ENCODE measurements at places on chromosomes 6 and 20.

DNA sequence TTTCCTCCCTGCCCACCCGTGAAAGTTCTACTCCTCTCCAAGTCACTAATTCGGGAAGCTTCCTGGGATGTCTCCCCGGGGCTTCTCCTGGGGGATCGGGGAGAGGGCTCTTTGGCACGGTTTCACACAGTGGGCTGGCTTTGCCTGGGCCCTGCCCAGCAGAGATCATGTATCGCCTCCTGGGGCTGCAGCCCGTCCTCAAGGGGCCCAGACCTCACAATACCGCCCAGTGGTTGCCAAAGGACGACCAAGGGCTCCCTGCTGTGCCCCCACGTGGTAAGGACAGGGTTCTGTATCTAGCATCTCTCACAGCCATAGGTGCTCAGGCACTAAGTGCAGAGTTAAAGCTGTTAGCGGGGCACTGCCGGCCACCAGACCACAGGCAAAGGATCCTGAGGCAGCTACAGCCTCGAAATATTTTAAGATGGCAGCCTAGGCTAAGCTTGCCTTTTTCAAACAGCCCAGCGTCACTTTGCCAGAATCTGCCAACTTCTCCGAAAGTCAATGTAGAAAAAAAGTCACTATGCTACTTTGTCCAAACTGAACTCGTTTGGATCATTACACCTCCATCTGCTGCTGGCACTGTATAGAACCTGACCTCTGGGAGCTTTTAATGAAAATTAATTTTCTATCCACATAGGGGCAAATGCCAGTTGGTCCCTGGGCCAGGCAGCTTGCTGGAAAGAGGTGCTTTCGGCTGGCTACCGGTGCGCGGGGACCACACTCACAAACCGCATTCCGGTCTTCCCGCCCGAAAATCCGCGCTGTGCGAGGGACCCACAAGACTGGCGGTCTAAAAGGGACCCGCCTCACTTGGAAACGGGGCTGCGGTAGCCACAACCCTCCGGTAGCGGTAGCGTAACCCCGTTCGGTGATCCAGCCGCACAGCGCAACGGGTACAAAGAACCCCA is 1.3 kb upstream of the NNAT start:
- peak; percentile 10 for DNase-seq

DNA sequence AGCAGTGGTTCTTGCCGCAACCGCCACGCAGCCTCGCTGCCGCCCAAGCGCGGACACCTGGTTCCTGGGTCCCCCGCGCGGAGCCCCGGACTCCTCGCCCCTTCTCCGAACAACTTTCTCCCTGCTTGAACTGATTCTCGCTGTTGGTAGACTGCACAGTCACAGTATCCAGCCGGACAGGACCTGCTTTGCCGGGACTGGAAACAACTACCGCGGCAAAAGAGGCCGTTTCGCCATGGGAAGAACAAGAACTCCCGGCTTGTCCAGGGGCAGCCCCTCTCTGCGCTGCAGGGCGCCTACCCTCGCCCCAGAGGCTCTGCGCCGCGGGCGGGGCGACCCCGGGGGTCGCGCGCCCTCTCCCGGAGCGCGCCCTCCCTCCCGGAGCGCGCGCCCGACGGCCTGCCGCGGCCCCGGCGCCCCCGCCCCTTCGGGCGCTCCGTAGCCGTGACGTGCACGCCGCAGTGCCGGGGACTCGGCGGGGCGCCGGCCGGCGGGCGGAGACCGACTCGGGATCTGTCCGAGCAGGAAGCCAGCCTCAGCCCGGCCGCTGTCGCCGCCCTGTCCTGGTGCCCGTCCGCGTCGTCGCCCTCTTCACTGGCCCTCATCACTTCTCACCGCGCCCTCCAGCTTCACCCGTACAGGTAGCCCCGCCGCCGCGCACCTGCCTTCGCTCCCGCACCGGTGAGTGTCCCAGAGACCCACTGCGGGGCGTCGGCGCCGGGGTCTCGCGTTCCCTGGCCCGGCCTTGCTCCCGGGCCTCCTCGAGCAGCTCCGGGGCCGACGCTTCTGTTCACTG is at the start of gene MYO6:
TSS of gene MYO6 (plus strand) at position 497 of the 796 bp plus-strand sequence. CDS start 68,309 bp downstream, outside the sequence.
- DNase-seq = peak; percentile 45

DNA sequence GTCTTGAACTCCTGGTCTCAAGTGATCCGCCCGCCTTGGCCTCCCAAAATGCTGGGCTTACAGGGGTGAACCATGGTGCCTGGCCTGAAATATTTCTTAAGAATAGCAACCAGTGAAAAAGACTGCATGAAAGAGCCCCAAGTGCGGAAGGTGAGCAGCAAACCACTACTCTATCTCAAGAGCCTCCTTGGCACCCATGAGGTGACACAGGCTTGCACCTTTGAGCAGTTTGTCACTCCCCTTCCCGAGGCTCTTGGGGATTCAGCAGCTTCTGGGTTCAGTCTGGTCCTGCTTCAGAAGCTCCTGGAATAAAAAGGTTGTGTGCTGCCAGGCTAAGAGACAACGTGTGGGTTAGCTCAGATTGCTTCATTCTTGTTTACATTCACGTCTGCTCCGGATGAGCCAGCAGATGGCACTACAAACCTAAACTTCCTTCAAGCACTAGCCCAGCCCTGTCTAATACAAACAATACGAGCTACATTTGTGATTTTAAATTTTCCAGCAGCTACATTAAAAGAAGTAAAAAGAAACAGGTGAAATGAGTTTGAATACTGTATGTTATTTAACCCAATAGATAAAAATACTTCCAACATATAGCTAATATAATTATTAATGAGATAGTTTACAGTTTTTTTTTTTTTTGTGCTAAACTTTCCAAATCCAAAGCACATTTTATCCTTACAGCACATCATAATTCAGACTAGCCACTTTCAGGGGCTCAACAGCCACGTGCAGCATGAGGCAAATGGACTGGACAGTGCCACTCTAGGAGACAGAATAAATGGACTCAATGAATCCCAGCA is 46.2 kb downstream of the GJA10 start:
- no peak for DNase-seq

DNA sequence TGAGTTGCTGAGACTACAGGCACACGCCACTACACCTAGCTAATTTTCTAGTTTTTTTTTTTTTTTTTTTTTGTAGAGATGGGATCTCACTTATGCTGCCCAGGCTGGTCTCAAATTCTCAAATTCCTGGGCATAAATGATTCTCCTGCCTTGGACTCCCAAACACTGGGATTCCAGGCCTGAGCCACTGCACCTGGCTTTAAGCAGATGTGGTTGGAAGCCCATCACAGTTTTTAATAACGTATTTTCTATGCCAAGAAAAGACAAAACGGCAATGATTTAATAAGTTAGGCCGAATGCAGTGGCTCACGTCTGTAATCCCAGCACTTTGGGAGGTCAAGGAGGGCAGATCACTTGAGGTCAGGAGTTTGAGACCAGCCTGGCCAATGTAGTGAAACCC is 456.6 kb downstream of the PRKN start:
- DNase-seq = no peak

GRCh38 chr6:150208611-150209352 is 65.9 kb downstream of the PPP1R14C start:
- DNase-seq = no peak

DNA sequence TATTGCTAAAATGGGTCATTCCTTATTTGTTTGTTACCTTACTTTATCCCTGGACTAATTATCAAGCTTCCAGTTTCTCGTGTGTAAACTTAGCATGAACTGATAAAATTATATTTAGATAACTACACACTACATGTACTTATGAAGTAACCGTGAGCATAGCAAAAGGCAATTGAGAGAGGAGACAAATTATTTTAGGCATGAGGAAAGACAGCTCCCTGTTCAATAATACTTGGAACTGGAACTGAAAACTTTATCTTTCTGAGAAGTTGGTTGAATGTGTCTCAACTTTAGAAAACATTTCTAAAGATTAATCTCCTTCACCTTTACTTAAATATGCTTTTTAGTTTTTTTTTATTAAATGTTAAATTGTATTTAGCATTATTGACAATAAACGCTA is 11.4 kb downstream of the CRISP3 start:
- DNase-seq = no peak

- no peak for DNase-seq
Measured at GRCh38 chr6:158283304-158283980, 28.8 kb upstream of the TULP4 start.

GRCh38 chr6:118787724-118788423 is 106.1 kb upstream of the ASF1A start:
- DNase-seq = no peak

DNA sequence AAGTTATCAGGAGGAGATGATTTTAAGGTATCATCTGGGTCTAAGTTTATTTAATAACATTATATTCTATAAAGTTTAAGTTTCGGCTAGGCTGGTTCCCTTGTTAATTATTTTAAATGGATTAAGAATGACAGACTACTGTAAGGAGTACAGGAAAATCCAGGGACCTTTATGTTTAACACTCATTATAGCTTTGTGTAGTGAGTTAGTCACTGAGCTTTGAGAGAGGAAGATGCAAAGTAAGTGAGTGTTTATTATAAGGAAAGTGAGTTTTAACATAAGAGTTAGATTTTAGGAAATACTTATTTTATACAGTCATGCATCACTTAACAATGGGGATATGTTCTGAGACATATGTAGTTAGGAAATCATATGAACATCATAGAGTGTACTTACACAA is 485.5 kb downstream of the MMUT start:
- no peak for DNase-seq

DNA sequence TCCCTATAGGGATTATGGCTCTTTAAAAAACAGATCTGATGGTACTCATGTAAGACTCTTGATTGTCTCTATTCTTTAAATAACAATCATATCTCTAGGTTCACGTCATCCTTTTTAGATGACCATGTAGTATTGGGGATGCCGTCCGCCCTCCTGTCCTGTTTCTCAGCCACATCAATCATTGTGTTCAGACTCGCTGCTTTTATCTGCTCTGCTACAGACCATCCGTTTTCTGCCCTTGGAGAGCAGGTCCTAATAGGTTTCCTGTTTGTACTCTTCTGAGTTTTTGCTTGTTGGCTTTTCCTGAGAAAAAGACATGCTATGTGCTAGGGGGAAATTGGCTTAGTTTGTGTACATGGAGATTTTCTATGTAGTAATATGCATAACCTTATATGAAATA is 76.8 kb downstream of the SASH1 start:
- DNase-seq = no peak

DNA sequence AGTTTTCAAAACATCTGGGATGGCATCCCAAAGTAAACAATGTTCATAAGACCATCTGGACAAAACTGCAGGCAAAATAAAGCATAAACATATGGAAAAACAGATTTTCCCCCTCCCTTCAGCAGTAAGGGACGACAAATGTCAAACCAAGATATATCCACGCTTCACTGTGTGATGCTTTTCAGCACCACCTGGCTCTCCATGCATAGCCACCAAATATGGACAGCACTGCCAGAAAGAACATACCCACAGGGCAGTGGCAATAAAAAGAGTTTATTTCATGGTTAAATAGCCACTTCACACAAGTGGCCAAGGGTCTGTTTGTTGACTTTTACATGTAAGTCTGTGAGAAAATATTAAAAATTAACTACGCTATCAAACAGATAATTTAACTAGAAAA is 23.1 kb downstream of the USP45 start:
- no peak for DNase-seq

DNA sequence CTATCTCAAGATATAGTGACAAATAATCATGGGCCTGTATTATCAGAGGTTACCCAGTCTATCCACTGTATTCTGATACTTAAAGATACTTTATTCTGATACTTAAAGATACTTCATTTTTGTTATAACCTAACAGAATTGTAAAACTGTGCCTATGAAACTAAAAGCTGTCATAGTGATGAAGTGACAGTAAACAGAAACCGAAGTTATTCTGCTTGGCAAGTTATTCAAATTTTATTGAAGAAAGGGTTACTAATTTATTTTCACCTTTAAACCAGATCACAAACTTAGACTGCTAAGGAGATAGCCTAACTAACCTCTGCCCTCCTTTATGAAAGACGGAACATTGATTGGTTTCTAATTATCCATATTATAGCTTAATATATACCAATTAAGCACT is 604.6 kb upstream of the IMPG1 start:
- DNase-seq = no peak

DNA sequence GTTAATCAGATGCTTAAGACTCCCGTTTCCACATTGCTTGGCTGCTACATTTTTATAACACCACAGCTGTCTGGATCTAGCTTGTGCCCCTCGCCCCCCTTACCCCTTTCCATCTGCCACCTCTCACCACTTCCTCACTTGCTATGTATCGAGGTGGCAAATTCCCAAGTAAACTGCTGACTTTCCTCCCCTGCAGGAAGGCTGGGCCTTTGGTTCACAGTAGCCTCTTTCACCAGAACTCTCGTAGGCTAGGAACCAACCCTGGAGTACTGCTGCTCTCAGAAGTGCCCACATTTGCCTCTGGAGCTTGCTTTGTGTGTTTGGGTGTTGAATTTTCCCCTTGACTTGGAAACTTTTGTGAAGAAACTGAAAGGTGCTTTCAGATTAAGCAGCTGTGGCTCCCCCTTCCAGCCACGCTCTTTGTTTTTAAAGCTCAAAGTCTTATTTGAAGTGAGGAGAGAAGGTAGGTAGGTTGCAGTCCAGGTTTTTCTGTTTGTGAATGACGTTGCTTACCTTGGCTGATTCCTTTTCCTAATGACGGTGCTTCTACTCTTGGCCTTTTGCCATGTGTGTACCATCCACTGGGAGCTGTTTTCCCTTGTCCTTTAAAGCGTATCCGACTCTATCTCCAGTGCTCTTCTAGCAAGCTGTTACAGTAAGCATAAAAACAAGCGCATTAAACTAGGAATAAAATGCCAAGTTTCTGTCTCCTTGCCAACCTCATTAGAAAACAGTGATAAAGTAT is 90.4 kb downstream of the CARMIL1 start:
- no peak for DNase-seq

DNA sequence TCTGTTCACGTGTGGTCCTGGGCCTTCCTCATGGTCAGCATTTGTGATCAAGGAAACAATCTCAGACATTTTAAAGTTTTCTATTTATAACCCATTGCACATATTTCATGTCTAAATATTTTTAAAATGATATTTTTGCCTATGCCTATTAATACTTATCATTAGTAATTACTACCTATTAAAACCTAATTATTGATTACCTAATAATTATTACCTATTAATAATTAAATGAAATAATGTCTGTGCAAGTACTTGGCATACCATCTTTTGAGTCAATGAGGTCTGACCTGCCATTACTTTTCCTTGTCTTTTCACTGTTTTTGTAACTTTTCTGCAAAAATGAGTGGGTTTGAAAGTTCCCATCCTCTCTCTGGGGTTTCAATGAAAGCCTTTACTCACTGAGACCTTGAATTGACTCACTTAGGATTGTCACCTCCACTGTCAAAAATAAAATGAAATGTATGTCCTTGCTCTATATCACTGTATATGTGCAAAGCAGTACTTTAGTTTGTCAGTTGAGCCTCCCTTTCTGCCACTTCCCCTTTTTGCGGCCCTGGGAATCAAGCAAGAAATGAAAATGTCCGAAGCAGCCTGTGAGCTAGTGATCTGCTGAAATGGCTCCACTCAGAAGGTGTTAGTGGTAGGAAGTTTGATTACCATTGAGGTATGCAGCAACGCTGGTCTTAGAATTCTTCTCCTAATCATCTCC is 87.8 kb downstream of the L3MBTL3 start:
- no peak for DNase-seq

GRCh38 chr6:161261325-161261724 is 12.5 kb downstream of the AGPAT4 start:
- DNase-seq = no peak

- no peak for DNase-seq
Measured at GRCh38 chr20:47244451-47244850, 112.0 kb downstream of the ZMYND8 start.
